SK-N-SH (cell line): ENCODE measurements at places on chromosomes 11 and 22.

DNA sequence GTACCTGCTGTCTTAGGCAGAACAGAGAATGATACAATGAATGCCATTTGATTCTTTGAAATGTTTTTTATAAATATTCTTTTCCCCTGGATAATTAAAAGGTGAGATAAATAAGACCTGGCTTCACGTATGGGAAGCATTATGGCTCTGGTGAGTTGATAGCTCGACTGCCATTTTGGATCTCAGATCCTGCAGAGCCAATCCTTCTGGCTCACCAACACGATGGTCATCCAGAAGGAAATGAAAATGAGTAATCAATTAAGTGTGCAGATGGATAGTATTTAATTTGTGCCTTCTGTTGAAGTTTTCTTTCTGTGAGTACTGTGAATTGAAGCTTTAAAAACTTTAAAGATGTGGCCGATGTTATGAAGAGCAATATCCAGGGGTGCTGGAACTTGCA, 2.7 kb downstream of the TNRC6B start:
- no peak for DNase-seq

- DNase-seq = no peak
Observed at GRCh38 chr22:30314915-30315314, 11.8 kb downstream of the TBC1D10A start.

DNA sequence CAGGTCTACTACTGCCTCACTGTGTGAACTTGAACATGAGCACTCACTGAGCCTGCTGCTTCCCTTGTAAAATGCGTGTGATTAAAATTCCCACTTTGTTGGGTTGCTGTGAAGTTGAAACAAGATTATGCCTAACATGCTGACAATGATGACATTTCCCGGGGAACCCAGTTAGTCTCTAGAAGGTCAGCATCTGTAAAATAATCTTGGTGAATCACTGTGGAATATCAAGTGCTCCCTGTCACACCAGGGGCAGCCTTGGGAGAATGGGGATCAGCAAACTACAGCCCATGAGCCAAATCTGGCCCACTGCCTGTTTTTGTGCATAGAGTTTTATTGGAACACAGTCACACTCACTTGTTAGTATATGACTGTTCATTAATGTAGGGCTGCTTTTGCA, 335.2 kb downstream of the MIAT start:
- DNase-seq = no peak

GRCh38 chr11:11816511-11817314, 25.1 kb upstream of the USP47 start:
- DNase-seq = no peak

GRCh38 chr11:74465291-74465708, 2.0 kb downstream of the KCNE3 start:
- DNase-seq = no peak

DNA sequence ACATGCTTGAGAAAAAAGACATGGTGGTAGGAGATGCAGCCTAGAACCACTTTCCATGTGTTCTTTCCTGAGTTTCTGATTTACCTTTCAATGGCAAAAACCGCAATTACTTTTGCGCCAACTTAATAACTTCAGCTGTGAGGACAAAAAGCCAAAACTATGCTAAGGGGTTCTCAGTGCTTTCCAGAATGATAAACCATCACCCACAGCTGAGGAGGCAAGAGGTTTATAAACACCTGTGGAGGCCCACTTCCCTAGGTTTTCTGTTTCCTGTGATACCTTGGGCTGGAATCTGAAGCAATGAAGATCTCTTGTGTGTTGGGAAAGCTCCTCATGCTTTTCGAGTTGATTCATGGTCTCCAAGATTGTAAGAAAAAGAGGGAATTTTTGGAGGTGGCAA, at the start of gene OOSP4A:
OOSP4A (plus strand) TSS at position 301 of the 400 bp plus-strand sequence; CDS start at position 301, 0 bp downstream.
- DNase-seq = no peak

- DNase-seq = no peak
Observed at GRCh38 chr11:22536071-22536470, 89.6 kb downstream of the FANCF start.

DNA sequence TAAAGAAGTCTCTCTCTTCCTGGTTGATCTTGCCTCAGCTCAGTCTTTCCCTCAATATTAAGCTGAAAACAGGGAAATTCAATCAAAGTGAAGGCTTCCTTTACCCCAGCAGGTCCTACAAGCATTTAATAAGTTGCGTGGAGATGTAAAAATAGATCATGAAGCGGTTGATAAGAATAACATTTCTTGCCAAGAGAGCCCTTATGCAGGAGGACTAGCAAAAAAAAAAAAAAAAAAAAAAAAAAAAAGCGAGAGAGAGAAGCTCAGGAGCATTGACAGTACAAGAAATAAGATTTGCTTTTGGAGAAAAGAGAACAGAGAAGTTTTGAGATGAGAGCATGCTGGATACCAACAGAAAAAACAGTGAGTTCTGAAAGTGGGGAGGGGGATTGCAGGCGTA, 112.2 kb upstream of the CLMP start:
- no peak for DNase-seq

- peak; percentile 27 for DNase-seq
Observed at GRCh38 chr11:111082664-111083063, 162.9 kb upstream of the POU2AF2 start.

DNA sequence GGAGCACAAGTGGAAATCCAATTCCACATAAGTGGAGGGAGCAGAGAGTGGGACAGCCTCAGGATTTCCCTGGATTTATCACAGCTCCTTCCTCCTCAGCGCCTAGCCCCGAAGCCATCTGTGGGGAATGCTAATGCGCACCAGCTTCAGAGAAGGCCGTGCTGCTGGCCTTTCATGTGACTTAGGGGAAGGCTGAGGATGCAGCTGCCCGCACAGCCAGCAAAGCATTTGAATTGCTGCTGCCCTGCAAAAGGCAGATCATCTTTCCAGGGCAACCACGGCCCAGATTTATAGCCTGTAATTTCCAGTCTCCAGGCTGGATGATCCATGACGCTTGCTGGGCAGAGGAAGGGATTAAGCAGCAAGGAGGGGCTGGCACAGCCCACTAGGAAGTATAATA, 29.9 kb downstream of the SYN3 start:
- DNase-seq = no peak

GRCh38 chr22:20551805-20552442, 44.5 kb downstream of the MED15 start:
- no peak for DNase-seq

- DNase-seq = no peak
Observed at GRCh38 chr11:35047179-35047578, 91.8 kb upstream of the CD44 start.

- peak; percentile 31 for DNase-seq
Observed at GRCh38 chr11:76752321-76753143, 30.6 kb upstream of the TSKU start.

- no peak for DNase-seq
Observed at GRCh38 chr11:102138223-102138622, 28.0 kb downstream of the YAP1 start.

GRCh38 chr11:76763573-76764346, 19.4 kb upstream of the TSKU start:
- DNase-seq = no peak

DNA sequence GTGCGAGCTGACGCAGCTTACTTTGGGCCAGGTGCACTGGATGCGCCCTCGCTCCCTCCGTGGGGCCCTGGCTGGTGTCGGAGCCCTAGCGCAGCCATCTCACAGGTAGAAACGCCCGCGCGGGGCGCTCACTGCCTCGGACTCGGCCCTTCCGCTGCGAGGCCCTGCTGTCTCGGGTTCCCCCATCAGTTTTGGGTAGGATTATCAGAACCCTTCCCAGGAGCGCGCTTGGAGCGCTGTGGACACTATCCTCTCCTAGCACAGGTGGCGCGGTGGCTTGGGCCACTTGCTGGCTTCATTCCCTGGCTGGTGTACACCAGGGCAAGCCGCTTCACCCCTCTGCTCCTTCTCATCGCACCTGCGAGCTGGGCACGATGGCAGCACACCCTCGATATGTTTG, 35.7 kb upstream of the B3GAT1 start:
- no peak for DNase-seq
